ENCODE measurements at places on chromosomes 1 and 21. TPM values are rescaled to one million over a fixed set of nuclear protein-coding genes. Genes with fewer than 3 reads are reported as not detected.

DNA sequence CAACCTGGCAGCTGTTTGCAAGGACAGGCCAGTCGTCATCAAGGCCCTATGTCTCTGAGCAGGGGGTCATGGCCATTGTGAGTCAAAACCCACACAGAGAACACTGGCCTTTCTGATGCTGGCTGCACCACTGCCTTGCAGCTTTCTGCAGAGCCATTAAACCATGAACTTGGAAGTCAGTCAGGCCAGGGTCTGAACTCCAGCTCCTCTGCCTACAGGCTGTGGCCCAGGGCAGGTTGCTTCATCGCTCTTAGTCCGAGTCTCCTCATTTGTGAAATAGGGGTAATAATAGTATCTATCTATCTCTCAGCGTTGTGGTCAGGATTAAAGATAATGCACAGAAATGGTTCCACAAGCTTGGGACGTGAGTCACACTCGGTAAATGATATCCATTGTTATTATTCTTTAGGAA, 35.8 kb upstream of the HIVEP3 start:
- DNase-seq: no peak

The IRF6 gene
- not detected for total RNA-seq

The OR2L5 gene
- not detected for total RNA-seq

DNA sequence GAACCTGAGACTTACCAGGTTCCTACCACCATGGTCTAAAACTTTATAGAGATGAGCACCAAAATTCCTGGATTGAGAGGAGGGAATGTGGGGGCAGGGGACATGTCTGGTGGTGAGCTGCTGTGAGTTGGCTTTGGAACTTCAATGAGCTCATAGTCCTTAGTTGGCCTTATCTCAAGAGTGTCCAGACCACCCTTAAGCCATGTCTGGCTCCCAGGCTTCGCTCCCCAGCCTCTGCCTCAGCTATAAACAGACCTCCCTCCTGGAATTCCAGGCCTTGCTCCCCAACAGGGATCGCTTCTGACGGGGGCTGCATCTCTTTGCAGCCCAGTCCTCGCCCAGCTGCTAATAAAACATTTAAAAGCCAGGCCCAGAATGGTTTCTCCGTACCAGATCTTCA, 19.5 kb downstream of the ATF3 start:
- DNase-seq: no peak

The SELE gene
- not detected for total RNA-seq

The TRNP1 gene
- 56.5 TPM for total RNA-seq

- no peak for DNase-seq
These were observed 156.1 kb downstream of the KIF26B start for GRCh38 chr1:245310571-245311531.

Measured in chondrocyte (in vitro differentiated cells).